ENCODE measurements at places on chromosomes 12 and 14. TPM values are rescaled to one million over a fixed set of nuclear protein-coding genes. Genes with fewer than 3 reads are reported as not detected.

GRCh38 chr14:52706286-52706685 is 714 bp upstream of the PSMC6 start:
- peak overlapping the region; percentile 92 for H3K27ac ChIP-seq
- H3K4me3 ChIP-seq = peak overlapping the region; percentile 56
- peaks cover 16% of the 10 kb centered on the region for H3K4me1 ChIP-seq
- H3K36me3 ChIP-seq = no peaks in the 10 kb centered on the region

DNA sequence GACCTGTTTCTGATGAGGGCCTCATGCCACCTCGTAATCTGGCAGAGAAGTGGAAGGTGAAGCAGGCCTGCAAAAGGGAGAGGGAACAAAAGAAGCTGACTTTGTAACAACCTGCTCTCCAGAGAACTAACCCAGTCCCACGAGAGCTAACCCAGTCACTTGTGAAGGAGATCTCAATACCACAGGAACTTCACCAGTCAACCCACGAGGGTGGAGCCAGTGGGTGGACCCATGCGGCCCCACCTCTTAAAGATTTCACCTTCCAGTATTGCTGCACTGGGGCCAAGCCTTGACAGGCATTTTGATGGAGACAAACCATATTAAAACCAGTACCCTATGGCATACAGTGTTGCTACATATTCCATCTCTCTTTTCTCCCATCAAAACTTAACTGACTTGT is 55.1 kb downstream of the SERPINA10 start:
- no peak for DNase-seq
- no peaks in the 10 kb centered on the region for H3K27me3 ChIP-seq
- no peaks in the 10 kb centered on the region for H3K4me1 ChIP-seq
- H3K4me3 ChIP-seq = no peak overlapping the region
- H3K36me3 ChIP-seq = no peaks in the 10 kb centered on the region

DNA sequence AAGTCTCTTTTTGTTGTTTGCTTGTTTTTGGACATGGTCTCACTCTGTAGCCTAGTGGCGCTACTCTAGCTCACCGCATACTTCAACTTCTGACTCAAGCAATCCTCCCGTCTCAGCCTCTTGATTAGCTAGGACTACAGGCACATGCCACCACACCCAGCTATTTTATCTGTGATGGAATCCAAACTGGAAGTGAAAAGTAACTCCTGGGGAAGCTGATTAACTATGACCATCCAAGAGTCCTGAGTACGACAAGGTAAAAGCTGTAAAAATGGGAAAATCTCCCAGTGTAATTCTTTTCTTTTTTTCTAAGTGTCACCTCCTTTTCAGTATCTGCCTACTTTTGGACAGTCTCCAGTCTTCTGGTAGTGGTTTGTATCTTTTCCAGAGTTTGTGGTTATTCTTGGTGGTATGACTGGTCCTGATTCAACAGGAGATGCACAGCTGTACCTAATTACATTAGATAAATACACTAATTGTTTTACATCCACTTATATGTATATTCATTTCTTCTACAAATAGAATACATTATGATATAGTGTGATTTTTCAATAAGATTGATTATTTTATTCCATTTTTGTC is 97.8 kb downstream of the SLC6A15 start:
- H3K27ac ChIP-seq = no peak overlapping the region
- H3K27me3 ChIP-seq = no peaks in the 10 kb centered on the region
- no peaks in the 10 kb centered on the region for H3K36me3 ChIP-seq
- H3K4me1 ChIP-seq = no peaks in the 10 kb centered on the region

GRCh38 chr12:25592725-25593495 is 39.8 kb upstream of the LMNTD1 start:
- H3K4me1 ChIP-seq = no peaks in the 10 kb centered on the region
- no peak for DNase-seq
- no peaks in the 10 kb centered on the region for H3K27me3 ChIP-seq
- H3K4me3 ChIP-seq = no peak overlapping the region
- H3K27ac ChIP-seq = no peak overlapping the region

DNA sequence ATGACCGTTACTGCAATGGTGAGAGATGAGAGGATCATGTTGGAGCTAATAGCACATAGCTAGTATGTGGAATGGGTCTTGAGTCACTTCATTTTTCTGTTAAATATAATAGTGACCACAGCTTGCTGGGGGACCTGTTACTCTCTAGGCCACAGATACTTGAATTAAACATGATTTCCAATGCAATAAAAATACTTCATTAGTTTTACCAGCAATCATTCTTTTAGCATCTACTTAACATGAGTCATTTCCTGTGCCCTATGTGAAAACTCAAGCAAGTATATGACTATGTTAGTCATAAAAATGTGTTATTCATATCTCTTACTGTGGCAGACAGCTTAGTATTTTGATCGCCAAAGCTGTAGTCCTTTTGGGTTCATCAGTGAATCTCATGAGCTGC is 798.8 kb downstream of the SLC16A7 start:
- no peak overlapping the region for H3K27ac ChIP-seq
- H3K4me1 ChIP-seq = no peaks in the 10 kb centered on the region
- H3K36me3 ChIP-seq = no peaks in the 10 kb centered on the region
- no peaks in the 10 kb centered on the region for H3K27me3 ChIP-seq
- DNase-seq = no peak
- no peak overlapping the region for H3K4me3 ChIP-seq

GRCh38 chr12:5803532-5803931 is 141.5 kb downstream of the ANO2 start:
- no peaks in the 10 kb centered on the region for H3K36me3 ChIP-seq
- H3K27me3 ChIP-seq = no peaks in the 10 kb centered on the region
- no peaks in the 10 kb centered on the region for H3K4me1 ChIP-seq
- H3K4me3 ChIP-seq = no peak overlapping the region

DNA sequence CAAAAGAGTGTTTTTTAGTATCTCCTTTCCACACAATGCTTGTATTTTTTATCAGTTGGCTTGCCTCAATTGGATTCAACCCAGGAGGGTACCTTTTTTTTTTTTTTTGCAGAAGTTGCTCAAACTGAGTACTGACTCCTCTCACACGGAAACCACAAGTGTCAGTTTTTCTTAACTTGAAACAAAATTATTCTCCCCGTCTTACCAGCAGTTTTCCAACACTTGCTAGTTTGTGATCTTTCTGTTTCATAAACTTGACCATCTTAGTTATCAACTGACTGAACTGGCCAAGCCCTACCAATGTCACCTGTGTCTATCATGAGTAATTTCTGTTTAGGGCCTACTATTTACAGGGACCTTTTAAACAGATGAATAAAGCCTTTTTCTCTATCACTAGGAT is 34.1 kb upstream of the ITPR2 start:
- H3K36me3 ChIP-seq = no peaks in the 10 kb centered on the region
- no peak for DNase-seq

- H3K4me1 ChIP-seq = no peaks in the 10 kb centered on the region
- no peak overlapping the region for H3K27ac ChIP-seq
- H3K27me3 ChIP-seq = no peaks in the 10 kb centered on the region
- H3K36me3 ChIP-seq = no peaks in the 10 kb centered on the region
Measured at GRCh38 chr12:77045183-77045582, 20.2 kb downstream of the E2F7 start.

DNA sequence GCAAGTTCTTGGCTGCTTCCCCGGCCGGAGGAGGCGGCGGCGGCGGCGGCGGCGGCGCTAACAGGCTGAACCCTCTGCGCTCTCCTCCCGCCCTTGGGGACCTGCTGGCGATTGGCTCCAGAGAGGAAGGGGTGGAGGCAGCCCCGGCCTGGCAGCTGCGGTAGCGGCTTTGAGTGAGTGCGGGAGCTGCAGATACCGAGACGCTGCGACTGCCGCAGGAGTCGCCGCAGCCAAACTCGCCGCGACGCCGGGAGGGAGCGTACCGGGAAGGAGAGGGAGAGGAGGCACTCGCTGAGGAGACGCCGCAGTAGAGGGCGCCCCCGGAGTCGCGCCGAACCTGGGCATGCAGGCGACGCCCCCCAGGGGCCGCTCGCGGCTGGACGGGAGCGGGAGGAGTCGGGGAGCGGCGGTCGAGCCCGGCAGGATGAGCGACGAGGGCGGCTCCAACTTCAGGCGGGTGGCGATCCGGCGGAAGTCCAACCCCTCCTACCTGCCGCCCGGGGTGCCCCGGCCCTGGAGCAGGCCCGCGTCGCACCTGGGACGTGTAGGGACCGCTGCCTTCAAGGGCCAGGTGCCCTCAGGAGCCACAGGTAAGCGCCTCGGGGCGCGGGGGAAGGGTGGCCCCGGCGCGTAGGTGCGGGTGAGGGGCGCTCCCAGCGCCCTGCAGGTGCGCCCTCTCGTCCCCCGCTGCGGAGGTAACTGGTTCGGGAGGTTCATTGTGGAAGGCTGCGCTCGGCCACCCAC is at the start of gene FGD4:
TSS of gene FGD4 (plus strand) at position 189 of the 744 bp plus-strand sequence.
- H3K36me3 ChIP-seq = no peaks in the 10 kb centered on the region
- H3K27ac ChIP-seq = peak within 1 kb of the TSS; percentile 77
- peak; percentile 97 for DNase-seq
- H3K4me1 ChIP-seq = peaks cover 8% of the 10 kb centered on the region

DNA sequence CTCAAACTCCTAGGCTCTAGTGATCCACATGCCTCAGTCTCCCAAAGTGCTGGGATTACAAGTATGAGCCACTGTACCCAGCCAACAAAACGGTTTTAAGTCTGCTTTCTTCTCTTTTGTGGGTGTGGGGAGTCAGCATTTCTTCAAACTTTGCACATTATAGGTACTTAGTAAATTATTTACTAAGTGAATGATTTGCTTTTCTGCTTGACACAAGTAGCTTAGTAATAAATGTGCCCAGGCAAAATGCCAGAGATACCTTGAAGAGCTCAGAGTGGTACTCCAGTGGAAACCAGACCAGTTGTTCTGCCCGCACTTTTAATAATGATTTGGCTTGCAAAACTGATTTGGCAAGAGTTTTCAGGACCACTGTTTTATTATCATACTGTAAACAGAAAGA is 15.0 kb downstream of the DEPDC4 start:
- DNase-seq = peak; percentile 39
- H3K4me3 ChIP-seq = no peak overlapping the region
- no peak overlapping the region for H3K27ac ChIP-seq
- H3K36me3 ChIP-seq = no peaks in the 10 kb centered on the region
- H3K27me3 ChIP-seq = no peaks in the 10 kb centered on the region

DNA sequence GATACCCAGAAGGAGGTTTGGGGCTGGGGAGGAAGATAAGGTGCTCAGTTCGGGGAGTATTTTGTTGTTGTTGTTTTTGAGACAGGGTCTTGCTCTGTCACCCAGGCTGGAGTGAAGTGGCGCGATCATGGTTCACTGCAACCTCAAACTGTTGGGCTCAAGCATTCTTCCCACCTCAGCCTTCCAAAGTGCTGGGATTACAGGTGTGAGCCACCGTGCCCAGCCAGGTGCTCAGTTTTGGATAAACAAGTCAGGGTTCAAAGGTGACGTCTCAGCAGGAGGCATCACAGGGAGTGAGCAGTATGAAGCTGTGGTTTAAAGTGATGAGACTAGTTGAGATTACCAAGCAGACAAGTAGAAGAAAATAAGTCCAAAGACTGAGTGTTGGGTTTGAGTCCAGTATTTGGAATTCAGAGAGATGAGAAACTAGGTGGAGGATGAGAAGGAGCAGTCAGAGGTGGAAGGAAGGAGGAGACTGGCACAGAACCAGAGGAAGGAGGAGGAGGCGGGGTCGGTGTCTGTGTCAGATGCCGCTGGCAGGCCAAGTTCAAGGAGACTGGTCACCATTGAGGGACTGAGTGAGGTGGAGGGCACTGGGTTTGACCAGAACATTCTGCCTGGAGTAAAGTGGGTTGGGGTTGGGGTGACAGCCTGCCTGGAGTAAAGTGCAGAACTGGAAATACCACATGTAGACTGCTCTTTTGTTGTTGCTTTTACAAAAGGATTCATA is 16.1 kb downstream of the SLC35E3 start:
- no peak for DNase-seq
- H3K27ac ChIP-seq = no peak overlapping the region
- H3K36me3 ChIP-seq = peaks cover 4% of the 10 kb centered on the region
- no peak overlapping the region for H3K4me3 ChIP-seq

- no peak overlapping the region for H3K27ac ChIP-seq
- no peaks in the 10 kb centered on the region for H3K36me3 ChIP-seq
- no peaks in the 10 kb centered on the region for H3K4me1 ChIP-seq
- no peak for DNase-seq
- no peaks in the 10 kb centered on the region for H3K27me3 ChIP-seq
Measured at GRCh38 chr14:38989922-38990546, 113.0 kb downstream of the SEC23A start.

- no peaks in the 10 kb centered on the region for H3K36me3 ChIP-seq
- no peaks in the 10 kb centered on the region for H3K27me3 ChIP-seq
- no peaks in the 10 kb centered on the region for H3K4me1 ChIP-seq
Measured at GRCh38 chr12:591167-592023, 71.8 kb downstream of the NINJ2 start.

- H3K4me3 ChIP-seq = no peak overlapping the region
- H3K36me3 ChIP-seq = no peaks in the 10 kb centered on the region
- H3K27ac ChIP-seq = no peak overlapping the region
- no peaks in the 10 kb centered on the region for H3K27me3 ChIP-seq
- DNase-seq = no peak
- H3K4me1 ChIP-seq = peaks cover 17% of the 10 kb centered on the region
Measured at GRCh38 chr14:35221462-35221861, 70.7 kb upstream of the PSMA6 start.

DNA sequence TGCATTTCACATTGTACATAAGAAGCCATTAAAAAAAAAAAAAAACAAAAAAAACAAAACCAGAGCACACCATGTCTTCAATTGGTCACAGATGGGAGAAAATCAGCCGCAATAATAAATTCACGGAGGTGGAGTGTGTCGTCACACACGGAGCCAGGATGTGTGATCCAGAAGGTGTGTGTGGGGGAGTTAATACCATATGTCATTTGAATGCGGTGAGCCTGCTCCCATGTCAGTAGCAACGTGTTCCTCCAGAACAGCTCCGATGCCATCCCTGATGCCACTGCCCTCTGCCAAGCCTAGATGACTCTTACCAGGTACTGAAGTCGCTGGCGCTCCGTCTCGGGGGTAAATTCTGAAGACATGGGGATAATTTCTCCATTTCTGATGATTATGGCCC is 197.8 kb downstream of the PPM1H start:
- no peak for DNase-seq
- no peak overlapping the region for H3K4me3 ChIP-seq
- H3K27ac ChIP-seq = peak overlapping the region; percentile 14

DNA sequence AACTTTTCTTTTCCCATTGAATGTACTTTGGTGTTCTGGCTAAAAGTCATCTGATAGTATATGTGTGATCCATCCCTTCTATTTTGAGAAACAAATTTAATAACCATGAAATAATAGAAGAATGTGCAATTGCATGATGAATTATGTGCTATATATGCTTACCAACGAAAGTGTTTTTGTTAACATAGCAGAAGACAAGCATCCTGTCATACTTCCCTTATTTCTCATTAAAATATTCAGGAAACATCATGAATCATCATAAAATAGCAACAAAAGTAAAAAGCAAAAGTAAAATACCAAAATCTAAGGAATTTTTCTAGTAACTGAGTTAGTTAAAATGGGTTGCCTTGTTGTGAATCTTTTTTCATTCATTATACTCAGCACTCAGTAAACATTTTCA is 409.0 kb upstream of the PDE3A start:
- H3K27me3 ChIP-seq = no peaks in the 10 kb centered on the region
- no peak overlapping the region for H3K4me3 ChIP-seq
- H3K36me3 ChIP-seq = no peaks in the 10 kb centered on the region
- no peaks in the 10 kb centered on the region for H3K4me1 ChIP-seq

- H3K27me3 ChIP-seq = no peaks in the 10 kb centered on the region
- no peak overlapping the region for H3K4me3 ChIP-seq
- no peak overlapping the region for H3K27ac ChIP-seq
- no peak for DNase-seq
- H3K36me3 ChIP-seq = no peaks in the 10 kb centered on the region
- no peaks in the 10 kb centered on the region for H3K4me1 ChIP-seq
Measured at GRCh38 chr12:18837505-18837904, 99.6 kb downstream of the CAPZA3 start.

NRIP2 gene
- 0.88 TPM for total RNA-seq

ZNF664 gene
- total RNA-seq = 150 TPM

AQP2 gene
- not detected for total RNA-seq

CIDEB gene
- 13.0 TPM for total RNA-seq

ORAI1 gene
- 15.1 TPM for total RNA-seq

RASSF8 gene
- 32.1 TPM for total RNA-seq

TAS2R42 gene
- not detected for total RNA-seq

Data from thyroid gland (tissue), 4 donors.